Central memory CD4-positive, alpha-beta T cell (primary cell): ENCODE measurements at places on chromosomes 5 and 9.

DNA sequence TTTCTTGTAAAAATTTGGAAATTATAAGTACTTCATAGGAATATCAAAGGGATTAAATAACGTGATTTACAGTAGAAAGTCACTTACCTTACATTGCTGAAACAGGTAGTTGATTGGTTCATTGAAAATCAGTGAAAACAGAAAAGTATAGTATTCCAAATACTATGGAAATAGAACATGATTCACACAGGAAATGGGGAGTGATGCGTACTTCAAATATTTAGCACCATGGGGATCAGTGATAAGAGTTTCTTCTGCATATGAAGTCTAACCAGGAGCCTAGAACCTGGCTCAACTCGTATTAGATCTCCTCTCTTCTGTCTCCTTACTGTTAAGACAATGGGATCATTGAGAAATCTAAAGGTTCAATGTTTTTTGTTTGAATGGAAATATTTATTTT, 133.3 kb downstream of the FAM174A start:
- no peak for DNase-seq

GRCh38 chr5:129804705-129805104, 56.8 kb downstream of the MINAR2 start:
- DNase-seq: no peak

DNA sequence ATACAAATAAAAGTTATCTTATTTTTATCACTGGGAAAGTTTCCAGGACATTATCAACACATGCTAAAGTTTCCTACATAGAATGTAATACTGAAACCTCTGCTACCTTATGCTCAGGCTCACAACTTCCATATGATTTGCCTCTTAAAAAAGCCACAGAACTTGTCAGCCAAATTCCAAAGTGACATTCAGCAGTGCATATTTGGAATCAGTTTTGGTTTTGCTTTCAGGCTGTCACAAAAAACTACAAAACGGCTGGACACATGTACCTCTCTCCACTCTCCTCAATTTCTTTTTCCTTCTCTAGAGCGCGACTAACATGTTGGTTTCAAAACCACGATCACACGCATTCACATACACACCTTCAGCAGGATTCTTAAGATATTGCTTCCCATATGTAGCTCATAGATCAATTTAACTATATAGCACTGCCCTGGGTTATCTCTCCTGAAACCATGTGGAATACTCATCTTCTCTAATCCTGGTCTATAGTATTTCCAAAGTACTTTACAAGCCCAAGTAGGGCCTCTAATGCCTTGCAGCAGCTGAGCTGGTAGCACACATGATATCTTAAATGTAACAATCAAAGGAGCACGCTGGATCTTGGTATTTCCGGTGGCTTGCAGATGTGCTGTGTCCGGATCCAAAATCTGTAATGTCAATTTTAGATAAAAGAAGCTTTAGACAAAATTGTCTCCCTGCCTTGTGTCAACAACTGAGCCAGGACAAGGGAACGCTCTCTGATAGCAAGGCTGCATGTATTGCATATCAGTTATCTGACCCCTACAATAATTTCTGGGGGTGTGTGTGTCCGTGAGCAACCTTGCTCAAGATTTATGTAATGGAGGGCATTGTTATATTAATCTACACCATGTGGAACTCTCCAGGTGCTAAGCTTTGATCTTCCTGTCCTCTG, 203.2 kb downstream of the DMRT2 start:
- DNase-seq: no peak

- no peak for DNase-seq
These were observed 51.5 kb upstream of the MAP3K1 start for GRCh38 chr5:56763711-56764466.

DNA sequence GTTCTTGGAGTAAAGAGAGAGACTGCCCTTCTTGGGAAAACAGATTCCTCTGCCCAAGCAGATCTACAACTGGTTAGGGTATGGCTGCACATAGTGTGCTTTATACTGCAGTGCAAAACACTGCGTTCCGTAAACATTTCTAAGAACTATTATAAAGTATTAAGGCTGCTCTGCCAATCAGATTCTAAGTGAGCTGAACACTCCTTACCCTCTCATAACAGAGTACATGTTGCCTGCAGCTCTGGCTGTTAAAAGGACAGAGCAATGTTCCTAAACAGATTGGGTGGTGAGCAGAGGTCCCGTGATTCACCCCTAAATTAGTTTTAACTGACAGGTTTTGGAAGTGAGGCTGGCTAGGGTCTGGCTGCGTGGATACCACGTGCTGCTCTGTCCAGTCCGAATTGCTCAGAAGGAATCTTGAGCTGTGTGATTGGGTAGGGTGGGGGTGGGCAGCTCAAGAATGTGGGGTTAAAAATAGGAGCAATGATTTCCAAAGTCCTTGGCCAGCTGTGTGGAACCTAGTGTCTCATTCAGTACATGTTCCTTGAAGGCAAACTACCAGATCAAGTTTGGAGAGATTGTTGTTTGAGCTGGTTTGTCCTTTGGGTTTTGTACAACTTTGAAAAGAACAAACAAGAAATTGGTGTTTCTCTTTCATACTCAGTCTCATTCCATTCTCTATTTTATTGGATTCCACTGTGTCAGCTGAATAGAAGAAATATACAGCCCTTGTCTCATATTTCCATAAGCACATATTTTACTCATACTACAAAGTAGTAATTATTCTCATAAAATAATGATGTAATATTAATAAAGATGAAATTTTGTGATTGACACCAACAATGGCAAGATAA, 497.6 kb upstream of the CD180 start:
- DNase-seq: no peak

DNA sequence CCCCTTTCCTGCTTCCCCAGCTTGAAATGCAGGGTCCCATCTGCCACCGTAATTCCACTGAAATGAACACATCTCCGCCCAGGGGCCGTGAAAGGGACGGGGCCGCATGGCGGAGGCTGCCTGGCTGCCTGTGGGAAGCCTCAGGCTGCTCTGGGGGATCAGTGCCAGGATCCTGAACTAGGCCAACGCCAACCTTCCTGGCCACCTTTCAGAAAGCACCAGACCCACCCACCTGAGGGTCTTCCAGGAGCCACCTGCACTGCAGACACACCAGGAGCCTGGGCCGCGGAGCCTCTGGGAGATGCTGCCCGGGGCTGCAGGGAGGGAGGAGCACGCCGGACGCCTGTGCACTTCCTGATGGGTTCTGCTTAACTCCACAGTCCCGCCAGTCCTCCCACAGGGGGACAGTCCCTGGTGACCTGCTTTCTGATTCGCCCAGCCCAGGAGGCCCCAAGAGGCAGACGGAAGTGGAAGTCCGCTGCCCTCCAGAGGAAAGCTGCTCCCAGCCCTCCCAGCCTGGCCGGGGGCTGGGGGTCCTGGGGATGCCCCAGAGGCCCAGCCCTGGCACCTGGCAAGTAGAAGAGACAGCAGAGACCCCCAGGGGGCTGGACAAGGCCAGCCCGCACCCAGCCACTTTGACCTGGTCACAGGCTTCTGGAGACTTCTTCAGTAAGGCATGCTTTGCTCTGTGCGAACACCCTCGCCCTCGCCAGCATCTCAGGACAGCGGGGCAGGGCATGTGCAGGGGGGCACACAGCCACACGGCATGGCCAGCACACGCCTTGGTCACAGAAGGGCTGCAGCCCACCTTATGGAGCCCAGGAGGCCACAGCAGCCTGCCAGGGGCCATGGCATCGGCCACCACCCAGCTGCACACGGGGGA, at the start of gene CARD9:
Gene CARD9, minus strand, starts transcription at position 370 of the 883 bp plus-strand sequence. CDS start 1,591 bp downstream, outside the sequence.
- DNase-seq: no peak

GRCh38 chr5:6820851-6821479, 107.7 kb downstream of the TENT4A start:
- peak; percentile 14 for DNase-seq

- DNase-seq: no peak
These were observed at the start of gene MCTP1 for GRCh38 chr5:95284572-95285408. TSS of gene MCTP1 (minus strand) at chr5:95285094.

- no peak for DNase-seq
These were observed 133.4 kb downstream of the PALM2AKAP2 start for GRCh38 chr9:109913461-109913810.

DNA sequence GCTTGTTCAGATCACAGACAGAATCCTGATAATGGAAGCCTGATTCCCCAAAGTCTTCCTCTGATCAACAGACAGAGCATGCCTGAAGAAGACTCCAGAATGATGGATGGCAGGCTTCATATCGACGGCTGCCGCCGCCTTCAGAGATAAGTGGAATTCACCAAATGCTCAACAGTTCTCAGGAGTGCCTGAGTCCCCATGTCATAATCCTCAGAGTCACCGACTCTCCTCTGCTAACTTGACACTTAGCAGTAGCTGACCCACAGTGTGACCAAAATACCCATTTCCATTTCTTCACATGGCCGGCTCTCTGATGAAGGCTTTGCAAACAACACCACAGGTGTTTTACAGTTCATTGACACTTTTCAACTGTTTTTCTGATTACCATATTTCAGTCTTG, 58.7 kb downstream of the PRDM6 start:
- DNase-seq: no peak

DNA sequence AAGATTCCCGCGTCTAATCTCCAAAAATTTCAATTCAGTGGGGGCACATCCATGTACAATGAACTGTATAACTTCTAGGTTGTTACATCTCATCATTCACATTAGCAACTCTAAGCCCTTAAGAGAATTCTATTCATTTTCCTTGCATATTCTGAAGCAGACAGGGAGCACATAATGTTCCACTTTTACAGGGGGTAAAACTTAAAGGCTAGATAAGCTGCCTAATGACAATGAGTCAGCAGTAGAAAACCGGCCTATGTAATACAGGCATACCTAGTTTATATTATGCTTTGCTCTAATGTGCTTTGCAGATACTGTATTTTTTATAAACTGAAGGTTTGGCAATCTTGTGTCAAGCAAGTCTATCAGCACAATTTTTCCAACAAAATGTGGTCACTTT, 40.4 kb downstream of the PTAR1 start:
- no peak for DNase-seq

DNA sequence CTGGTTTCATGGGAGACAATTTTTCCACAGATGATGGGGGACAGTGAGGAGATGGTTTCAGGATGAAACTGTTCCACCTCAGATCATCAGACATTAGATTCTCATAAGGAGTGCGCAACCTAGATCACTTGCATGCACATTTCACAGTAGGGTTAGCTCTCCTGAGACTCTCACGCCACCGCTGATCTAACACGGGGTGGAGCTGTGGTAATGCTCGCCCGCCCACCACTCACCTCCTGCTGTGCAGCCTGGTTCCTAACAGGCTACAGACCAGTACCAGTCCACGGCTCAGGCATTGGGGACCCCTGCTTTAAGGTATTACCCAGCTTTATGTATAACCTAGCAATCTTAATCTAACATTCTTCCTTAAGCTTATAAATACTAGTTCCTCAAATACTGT, 35.6 kb downstream of the TTC39B start:
- no peak for DNase-seq

DNA sequence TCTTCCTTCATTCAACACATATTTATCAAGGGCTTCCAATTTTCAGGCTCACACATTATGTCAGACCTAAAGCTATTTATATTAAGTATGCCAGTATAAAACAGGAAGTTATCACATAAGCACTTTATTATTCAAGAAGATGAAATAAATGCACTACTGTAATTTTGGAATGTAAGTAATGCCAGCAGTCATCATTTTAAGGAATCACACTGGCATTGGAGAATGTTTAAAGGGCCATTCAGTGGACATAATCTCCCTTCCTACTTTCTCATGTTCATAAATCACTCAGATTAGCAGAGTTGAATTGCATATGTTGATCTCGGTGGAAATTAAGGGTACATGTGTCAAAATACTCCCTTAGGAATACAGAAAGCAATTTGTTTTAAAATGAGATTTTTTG, 164.4 kb downstream of the GIN1 start:
- DNase-seq: no peak

GRCh38 chr5:167918184-167918812, 373.1 kb upstream of the WWC1 start:
- DNase-seq: no peak

DNA sequence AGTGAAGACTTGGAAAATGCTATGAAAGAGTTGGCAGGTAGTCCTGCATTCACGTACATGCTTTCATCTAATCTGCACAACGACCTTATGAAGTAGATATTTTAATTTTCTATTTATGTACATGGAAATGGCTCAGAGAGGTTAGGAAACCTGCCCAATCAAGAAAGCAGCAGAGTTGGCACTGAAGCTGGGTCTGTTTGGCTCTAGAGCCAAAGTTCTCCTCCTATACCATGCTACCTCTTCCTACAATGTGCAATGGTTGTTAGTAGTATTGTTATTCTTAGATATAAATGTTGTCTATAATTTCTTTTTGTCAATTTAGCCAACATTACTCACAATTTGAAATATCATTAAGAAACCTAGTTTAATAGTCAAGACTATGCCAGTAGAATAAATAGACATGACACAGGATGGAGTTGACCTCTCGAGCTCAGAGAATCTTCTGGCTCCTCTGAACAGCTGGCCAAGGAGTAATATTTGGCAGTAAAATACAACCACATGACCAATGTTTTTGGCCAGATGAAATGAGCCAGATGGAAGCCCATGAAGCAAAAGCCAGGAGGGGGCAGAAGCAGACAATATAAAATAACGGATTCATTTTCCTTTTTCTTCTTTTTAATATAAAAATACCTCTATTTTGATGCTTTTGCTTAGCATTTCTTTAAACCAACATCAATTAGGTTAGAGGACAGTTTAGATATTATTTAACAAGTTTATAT, 542.3 kb downstream of the PDE4D start:
- DNase-seq: no peak

DNA sequence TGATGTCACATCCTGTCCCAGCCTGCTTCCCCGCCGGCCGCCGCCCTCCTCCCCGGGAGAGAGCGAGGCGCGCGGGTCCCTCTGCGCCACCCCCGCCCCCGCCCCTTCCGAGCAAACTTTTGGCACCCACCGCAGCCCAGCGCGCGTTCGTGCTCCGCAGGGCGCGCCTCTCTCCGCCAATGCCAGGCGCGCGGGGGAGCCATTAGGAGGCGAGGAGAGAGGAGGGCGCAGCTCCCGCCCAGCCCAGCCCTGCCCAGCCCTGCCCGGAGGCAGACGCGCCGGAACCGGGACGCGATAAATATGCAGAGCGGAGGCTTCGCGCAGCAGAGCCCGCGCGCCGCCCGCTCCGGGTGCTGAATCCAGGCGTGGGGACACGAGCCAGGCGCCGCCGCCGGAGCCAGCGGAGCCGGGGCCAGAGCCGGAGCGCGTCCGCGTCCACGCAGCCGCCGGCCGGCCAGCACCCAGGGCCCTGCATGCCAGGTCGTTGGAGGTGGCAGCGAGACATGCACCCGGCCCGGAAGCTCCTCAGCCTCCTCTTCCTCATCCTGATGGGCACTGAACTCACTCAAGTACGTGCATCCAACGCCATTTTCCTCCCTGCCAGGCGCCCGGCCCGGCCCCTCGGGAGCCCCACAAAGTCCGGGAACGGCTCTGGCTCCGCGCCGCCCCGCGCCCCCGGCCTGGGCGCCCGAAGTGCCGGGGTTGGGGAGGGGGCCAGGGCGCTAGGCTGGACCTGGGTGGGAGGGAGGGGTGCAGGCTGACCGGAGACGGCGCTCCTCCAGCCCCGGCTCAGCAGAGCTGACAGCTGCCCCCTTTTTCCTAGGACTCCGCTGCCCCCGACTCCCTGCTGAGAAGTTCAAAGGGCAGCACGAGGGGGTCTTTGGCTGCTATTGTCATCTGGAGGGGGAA, 12.0 kb upstream of the OLFM1 start:
- no peak for DNase-seq
